ENCODE measurements at places on chromosomes 1 and 21.

GRCh38 chr21:41435706-41436105 is 9.7 kb downstream of the MX1 start:
- DNase-seq = no peak

- DNase-seq = peak; percentile 96
Measured at GRCh38 chr1:16164213-16165072, 8.6 kb upstream of the EPHA2 start.

GRCh38 chr1:52209429-52209828 is 67.5 kb downstream of the ZFYVE9 start:
- no peak for DNase-seq

GRCh38 chr1:210363119-210363518 is 34.4 kb downstream of the HHAT start:
- DNase-seq = no peak

GRCh38 chr21:46092811-46093667 is 4.9 kb upstream of the COL6A2 start:
- DNase-seq = no peak

Measured in kidney glomerular epithelial cell (primary cell).